DMS 273 treated with DMSO at 0.1 percent for 48 hours (cell line): ENCODE measurements at places on chromosomes 5 and 9.

- no peak for DNase-seq
These were observed 63.0 kb downstream of the LPAR1 start for GRCh38 chr9:110975278-110975677.

DNA sequence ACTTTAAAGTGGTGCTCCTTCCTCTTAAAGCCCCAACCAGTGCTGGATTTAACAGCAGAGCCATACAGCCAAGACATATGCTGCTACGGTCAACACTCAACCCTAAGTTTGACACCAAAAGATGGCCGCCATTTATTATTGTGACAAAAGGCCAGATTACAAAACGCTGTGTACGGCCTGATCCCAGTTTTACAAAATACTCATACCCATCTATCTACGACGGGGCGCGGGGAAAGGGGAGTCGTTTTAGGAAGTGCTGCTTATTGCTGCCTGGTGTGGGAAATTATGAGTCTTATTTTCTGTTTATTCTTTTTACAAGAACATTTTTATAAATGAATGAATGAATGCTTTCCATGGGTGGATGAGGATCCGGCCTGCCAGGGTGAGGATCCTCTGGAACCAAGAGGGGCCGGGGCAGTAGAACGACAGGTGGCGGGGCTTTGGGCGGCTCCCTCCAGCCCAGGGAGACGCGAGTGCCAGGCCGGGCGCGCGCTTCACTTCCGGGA lies 457 bp upstream of the IDNK start:
- no peak for DNase-seq

GRCh38 chr5:97096191-97096590 lies 46.2 kb downstream of the LIX1 start:
- no peak for DNase-seq

GRCh38 chr5:121731377-121731776 lies 120.3 kb upstream of the FTMT start:
- no peak for DNase-seq

DNA sequence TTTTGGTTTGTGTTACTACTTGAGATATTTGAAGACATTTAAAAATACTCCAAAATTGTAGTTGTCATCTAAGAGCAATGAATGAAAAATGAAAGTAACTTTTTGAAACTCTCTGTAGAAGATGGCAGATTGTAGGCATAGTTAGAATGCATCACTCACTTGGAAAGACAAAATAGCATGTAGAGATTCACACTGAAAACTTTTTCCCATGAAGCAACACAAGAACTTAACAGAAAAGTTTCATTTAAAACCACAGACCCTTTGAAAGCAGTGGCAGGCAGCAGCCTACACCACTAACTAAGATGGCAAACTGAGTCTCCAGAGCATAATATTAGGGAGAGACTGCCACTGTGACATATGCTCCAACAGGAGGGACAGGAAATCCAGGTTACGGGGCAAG lies 18.9 kb upstream of the FAM174A start:
- DNase-seq: no peak

DNA sequence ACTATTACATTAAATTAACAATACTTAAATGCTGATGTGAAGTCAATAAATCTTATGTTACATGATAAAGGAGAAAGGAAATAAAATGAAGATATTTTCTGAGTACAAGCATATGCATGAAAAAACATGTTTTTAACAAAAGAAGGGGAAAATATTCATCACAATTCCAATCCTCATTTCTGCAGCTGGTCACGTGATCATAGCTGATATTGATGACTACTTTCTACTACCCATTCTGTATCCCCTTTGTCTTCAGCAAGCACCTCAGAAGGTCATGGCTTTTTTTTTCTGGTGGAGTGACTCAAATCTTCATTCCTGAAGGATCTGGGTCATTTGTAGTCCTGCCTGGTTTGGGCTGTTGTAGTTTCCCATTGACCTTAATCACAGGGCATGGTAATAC lies 90.9 kb downstream of the CDO1 start:
- DNase-seq: no peak

DNA sequence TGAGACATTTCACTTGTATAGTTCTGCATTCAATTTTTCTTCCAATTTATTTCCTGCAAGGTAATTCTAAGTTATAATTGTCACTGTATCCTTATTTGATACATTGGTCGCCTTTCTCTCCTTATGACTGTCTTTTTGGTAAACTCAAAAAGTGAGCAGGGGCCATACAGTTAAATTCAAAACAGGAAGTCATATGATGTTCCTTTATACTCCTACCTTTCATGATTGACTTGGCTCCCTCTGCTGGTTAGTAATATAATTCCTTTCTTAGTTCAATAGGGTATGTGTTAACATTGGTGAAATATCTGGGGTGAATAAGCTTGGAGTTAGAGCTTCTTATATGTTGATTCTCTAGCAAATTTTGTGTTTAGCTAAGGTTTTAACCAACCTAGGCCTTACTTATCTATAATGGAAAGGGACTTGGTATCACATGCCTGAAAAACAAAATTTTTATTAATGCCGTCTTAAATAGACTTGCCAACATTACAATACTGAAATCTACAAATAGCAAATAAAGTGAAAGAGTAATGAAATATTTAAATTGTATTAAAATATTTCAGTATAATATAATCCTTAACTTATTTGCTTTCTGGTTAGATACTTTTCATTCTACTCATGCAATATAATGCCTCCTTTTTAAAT lies 6.0 kb upstream of the NIPBL start:
- DNase-seq: peak; percentile 68

DNA sequence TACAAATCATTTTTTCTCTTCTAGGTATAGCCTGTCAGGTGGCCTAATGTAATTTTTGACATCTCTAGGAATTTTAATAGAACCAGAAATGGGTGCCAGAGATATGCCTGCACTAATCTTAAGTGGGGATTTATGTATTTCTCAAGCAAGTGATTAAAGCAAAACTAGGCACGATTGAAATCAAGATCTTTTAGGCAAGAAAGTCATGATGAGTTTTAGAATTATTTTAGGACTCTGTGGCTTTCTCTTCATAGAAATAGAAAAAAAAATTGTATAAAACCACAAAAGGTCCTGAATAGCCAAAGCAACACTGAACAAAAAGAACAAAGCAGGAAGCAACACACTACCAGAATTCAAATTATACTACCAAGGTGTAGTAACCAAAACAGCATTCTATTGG lies 952 bp upstream of the AMACR start:
- no peak for DNase-seq

- no peak for DNase-seq
These were observed 34.5 kb downstream of the SLC31A2 start for GRCh38 chr9:113185271-113185670.

DNA sequence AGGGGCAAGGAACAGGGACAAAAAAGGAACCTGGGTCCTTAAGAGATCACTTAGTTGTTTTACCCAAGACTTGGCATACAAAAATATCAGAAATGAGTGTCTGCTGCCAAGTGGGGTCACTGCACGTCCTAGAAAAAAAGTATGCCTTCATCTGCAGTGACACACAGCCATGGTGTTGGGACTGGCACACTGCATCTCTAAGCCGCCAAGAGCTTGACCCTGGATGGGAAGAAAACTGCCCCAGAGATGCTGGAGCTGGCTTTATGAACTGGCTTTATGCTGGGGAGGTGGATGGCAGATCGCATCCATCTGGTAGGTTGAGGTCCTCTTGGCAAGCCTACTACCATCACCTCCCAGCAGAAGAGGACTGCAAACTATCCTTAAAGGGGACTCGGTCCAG lies 51.7 kb downstream of the IRF1 start:
- DNase-seq: no peak

DNA sequence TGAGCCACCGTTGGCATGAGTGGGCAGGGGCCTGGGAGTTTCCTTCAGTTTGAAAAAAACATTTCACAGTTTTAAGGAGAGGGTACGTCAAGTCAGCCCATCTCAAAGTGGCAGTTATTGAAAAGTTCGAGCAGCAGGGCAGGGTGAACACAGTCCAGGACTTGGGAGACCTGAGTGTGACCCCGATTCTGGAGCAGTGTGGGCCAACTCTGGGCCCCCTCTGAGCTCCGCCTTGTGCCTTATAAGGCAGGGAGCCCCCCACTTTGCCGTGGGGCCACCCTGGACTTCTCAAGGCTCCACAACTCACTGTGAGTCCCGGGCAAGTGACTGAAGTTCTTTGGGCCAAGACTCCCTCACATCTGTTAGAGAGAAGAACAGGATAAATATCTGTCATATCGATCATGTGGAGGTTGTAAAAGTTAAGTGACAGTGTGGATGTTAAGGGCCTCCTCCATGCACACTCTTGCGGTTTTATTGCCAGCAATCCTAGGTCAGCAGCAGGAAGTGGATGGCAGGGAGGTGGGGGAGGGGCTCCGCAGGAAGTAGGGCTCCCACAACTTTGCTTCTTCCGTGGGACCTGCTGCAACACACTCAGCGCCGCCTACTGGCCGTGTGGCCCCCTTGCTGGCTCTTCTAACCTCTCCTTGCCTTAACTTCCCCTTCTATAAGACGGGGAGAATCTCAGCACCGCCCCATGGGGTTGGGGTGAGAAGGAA lies 38.4 kb downstream of the HRH2 start:
- no peak for DNase-seq

DNA sequence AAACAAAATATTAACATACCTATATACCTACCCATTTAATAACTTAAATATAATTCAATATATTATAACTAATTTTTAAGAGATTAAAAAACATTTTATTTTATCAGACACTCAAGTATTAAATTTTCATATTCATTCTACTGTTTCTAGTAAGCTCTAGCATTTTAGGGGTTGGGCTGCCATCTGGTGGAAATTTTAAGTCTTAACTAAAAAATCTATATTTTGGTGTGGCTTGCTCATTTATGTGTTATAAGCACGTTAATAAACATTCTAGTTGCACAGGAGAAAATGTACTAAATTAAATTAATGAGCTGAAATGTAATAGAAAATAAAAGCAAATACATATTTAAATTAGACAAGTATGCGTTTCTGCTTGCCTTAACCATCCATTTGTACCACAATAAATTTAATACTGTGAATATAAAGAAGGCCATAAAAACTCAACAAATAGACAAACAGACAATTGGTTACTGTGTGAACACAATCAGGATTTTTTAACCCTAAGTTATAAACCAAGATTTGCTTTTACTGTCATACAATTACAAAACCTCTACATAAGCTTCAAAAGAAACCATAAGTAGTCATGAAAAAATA lies 1728.3 kb upstream of the CDH9 start:
- DNase-seq: peak; percentile 14

- peak; percentile 19 for DNase-seq
These were observed 174.0 kb downstream of the NR3C1 start for GRCh38 chr5:143229426-143229895.

GRCh38 chr9:87387351-87388011 lies 110.2 kb upstream of the DAPK1 start:
- no peak for DNase-seq

GRCh38 chr9:6616951-6617602 lies 28.5 kb downstream of the GLDC start:
- no peak for DNase-seq

GRCh38 chr5:170300361-170301013 lies 2.9 kb upstream of the LCP2 start:
- DNase-seq: no peak

- no peak for DNase-seq
These were observed 79.0 kb downstream of the AK8 start for GRCh38 chr9:132798817-132799790.

DNA sequence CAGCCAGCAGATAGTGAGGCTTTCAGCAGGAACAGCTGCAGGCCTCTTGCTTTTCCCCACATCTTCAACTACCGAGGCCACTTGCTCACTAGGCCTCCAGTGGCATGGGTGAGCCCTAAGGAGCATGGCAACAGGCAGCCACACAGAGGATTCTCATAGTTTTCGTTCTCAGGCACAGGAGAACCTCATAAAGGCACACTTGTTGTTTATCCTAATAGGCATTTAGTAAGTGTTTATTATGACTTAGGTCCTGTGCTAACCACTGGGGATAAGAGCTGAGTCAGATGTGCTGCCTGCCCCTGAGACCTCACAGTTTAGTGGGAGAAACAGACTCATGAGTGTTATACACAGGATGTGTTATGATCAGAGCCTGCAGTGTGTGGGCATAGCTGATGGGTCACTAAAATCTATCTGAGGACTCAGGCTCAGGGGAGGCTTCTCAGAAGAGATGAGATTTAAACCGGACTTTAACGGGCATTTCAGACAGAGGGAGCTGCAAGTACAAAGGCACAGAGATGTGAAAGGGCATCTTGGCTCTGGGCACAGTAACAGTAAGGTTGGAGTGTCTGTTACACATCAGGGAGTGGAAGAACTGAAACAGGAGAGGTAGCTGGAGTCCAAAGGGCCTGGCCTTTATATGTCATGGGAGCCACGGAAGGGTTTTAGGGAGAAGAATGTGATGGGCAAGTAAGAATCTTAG lies 21.0 kb upstream of the HEMGN start:
- DNase-seq: no peak

DNA sequence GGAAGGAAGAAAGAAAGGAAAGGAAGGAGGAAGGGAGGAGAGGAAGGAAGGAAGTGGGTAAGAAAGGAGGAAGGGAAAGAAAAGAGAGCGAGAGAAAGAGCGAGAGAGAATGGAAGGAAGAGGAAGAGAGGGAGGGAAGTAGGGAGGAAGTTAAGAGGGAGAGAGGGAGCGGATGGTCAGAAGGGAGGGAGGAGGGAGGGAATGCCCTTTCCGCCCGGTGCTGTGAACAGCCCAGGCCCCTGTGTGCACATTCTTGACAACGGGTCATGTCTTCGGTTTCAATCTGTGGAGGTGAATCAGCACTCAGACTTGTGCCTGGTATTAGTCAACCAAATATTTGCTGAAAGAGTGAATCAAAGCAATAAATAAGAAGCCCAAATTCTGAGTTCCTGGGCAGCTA lies 39.2 kb downstream of the PRUNE2 start:
- no peak for DNase-seq

GRCh38 chr5:96079075-96079474 lies 117.4 kb upstream of the ELL2 start:
- no peak for DNase-seq

GRCh38 chr5:156402387-156402921 lies 75.5 kb downstream of the SGCD start:
- DNase-seq: peak; percentile 44

DNA sequence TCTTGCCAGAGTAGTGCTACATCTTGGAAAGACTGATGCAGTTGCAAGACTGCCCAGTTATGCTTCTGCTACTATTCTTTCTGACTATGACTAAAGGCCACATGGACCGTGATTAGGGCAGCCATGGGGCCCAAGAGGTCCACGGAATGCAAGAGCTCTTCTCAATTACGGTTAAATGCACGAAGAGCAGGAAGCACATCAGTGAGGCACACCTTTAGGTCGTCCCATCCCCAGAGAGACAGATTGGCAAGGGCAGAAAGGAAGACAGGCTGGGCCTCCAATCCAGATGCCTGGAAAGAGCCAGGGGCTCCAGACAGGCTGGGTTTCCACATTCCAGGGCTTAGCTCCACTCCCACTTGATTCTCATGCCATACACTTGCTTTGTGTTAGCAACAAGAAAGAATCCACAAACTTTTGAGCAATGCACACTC lies 132.3 kb upstream of the SLIT3 start:
- DNase-seq: no peak
